H1 (cell line): ENCODE measurements at places on chromosomes 1 and 21.

GRCh38 chr1:6360517-6361070 is 33.0 kb downstream of the ACOT7 start:
- H3K4me1 ChIP-seq, result peaks cover 15% of the 10 kb centered on the region
- H3K4me3 ChIP-seq, result no peak overlapping the region
- no peaks in the 10 kb centered on the region for H3K27me3 ChIP-seq
- H3K36me3 ChIP-seq, result no peaks in the 10 kb centered on the region
- no peak for DNase-seq

GRCh38 chr1:201530741-201531531 is 8.0 kb upstream of the NAV1 start:
- H3K27me3 ChIP-seq, result no peaks in the 10 kb centered on the region
- H3K27ac ChIP-seq, result no peak overlapping the region
- H3K36me3 ChIP-seq, result no peaks in the 10 kb centered on the region
- H3K4me3 ChIP-seq, result no peak overlapping the region
- DNase-seq, result peak; percentile 90

DNA sequence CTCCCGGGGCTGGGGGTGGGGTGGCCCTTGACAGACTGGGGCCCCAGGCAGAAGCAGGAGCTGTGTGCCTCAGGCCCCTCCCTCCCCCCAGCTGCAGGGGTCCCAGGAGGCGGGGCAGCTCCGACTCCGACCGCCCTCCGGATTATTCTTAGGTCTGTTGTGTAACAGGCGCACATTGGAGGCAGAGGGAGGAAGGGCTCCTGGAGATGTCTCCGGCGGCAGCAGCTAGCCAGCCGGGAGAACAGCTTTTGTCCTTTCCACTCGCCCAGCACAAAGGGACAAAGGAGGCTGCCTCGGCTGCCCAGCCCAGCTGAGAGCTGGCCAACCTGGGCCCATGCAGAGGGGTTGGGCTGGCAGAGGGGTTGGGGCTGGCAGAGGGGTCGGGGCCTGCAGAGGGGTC is 29.7 kb upstream of the PLCH2 start:
- DNase-seq, result no peak
- no peaks in the 10 kb centered on the region for H3K36me3 ChIP-seq
- no peaks in the 10 kb centered on the region for H3K4me1 ChIP-seq
- no peak overlapping the region for H3K27ac ChIP-seq

DNA sequence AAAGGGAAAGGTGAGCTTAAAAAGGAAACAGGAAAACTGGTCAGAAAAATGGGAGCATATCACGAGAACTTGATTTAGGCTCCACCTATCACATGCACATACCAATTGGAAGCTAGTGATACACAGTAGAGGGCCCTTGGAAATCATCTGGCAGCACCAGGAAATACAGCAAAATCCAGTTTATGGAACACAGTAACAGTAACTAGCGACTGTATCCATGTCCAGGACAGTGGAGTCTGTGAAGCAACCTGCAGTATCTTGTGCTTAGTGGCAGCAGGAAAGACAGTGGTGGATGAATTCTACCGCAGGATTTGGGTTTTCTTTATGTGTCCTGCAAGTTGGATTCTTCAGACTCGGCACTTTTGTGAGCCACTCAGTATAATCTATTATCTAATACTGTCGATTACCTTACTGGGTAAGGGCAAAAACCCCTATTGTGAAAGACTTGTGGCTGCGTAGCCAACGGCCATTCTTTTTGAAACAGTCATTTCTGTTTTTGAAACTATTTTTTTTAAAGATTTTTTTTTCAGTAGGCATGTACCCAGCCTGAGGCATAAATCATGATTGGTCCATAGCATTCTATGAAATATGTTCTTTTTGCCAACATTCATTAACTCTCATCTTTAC is 1.6 kb upstream of the KDM4A start:
- no peak overlapping the region for H3K27ac ChIP-seq
- H3K27me3 ChIP-seq, result no peaks in the 10 kb centered on the region
- no peaks in the 10 kb centered on the region for H3K4me1 ChIP-seq
- H3K36me3 ChIP-seq, result no peaks in the 10 kb centered on the region

DNA sequence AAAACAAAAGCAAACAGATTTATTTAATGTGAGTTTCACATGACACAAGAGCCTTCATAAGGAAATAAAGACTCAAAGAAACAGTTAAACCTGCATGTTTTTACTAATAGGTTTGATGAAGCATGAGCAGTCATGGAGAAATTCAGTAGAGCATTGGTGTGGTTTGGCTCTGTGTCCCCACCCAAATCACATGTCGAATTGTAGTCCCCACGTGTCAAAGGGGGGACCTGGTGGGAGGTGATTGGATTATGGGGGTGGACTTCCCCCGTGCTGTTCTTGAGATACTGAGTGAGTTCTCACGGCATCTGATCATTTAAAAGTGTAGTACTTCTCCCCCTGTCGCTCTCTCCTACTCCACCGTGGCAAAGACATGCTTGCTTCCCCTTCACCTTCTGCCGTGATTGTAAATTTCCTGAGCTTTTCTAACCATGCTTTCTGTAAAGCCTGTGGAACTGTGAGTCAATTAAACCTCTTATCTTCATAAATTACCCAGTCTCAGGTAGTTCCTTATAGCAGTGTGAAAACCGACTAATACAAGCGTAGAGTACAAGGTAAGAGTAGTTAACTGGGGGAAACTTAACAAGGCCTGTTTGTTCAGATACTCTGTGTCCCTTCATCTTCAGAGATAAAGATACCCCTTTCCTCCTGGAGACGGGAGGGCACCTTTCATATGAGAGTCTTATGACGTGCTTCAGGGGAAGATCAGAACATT is 354.8 kb downstream of the SIPA1L2 start:
- H3K36me3 ChIP-seq, result no peaks in the 10 kb centered on the region
- no peak overlapping the region for H3K27ac ChIP-seq
- H3K4me3 ChIP-seq, result no peak overlapping the region
- H3K4me1 ChIP-seq, result peaks cover 10% of the 10 kb centered on the region

DNA sequence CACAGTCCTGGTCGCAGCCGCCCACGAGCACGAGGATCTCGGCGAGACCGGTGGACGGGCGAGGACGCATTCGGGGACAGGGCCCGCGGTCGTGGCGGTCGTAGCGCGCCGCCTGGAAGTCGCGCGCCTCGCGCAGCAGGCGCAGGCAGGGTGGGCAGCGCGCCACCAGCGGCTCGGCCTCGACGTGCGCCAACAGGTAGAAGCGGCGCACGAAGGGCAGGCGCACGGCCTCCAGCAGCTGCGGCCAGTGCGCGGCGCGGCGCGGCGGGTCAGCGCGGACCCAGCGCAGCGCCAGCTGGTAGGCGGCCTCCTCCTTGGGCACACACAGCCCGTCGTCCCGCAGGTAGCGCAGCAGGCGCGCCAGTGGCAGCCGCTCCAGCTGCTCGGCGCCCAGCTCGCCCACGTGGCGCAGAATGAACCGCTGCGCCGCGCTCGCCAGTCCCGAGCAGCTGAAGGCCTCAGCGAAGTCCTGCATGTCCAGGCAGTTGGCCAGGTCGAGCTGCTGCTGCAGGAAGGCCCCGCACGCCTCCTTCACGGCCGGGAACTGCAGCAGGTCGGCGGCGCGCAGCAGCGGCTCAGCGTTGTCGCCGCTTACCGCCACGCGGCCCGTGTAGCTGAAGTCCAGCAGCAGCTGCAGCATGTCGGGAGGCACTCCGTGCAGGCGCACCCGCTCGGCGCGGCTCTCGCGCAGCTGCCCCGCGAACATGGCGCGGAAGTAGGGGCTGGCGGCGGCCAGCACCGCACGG is 573 bp downstream of the KLHL21 start:
- DNase-seq, result no peak
- H3K36me3 ChIP-seq, result peaks cover 16% of the 10 kb centered on the region; the same call in 1 of the 2 replicates
- H3K27me3 ChIP-seq, result no peaks in the 10 kb centered on the region
- H3K27ac ChIP-seq, result 0 out of 2 replicates have a peak overlapping the region, but pooled peaks have one; percentile 27
- H3K4me3 ChIP-seq, result peak overlapping the region; percentile 85
- H3K4me1 ChIP-seq, result peaks cover 6% of the 10 kb centered on the region

- no peaks in the 10 kb centered on the region for H3K27me3 ChIP-seq
- no peak overlapping the region for H3K27ac ChIP-seq
- no peak for DNase-seq
- no peak overlapping the region for H3K4me3 ChIP-seq
These were observed 52.7 kb upstream of the A3GALT2 start for GRCh38 chr1:33373606-33374005.

DNA sequence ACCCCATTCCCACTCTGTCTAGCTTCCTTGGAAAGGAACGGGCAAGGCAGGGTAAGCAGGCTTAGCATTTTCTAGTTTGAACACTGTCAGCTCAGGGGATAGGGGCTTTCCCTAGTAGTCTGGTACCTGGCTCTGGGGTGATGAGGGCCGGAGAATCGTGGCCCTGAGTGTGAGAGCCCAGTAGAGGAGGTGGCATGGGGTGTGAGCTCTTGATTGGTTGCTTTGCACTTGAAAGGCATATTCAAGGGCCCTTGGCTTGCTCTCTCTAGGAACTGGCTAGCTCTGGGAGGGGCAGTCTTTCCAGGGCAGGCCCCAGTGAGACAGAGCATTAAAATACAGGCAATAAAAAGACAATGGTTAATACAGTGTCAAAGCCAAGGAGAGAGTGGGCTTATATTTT is 10.8 kb upstream of the EXTL1 start:
- no peak overlapping the region for H3K4me3 ChIP-seq
- no peaks in the 10 kb centered on the region for H3K27me3 ChIP-seq
- peaks cover 5% of the 10 kb centered on the region for H3K4me1 ChIP-seq
- no peak for DNase-seq
- no peaks in the 10 kb centered on the region for H3K36me3 ChIP-seq
